T1000 (cell line): ENCODE measurements at places on chromosomes 3 and 15.

DNA sequence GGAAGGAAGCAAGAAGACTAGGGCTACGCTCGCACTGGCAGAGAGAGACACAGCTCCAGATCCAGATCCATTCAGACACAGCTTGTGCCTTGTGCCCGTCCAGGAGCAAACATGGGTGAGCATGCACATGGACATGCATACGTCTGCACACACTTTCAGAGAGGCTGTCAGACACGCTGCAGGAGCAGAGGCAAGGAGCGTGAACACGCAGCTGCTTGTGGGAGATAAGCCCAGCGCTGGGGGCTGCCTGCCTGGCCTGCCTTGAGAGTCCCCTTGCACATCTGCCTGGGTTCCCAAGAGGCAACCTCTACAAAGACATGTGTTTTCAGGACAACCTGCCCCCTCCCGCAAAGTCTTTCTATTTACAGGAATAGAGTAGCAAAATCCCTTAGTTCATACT lies 13.6 kb upstream of the BAHD1 start:
- no peak for DNase-seq

GRCh38 chr3:15319575-15319974 lies 12.8 kb downstream of the SH3BP5 start:
- DNase-seq: no peak

- DNase-seq: no peak
Observed at GRCh38 chr3:71498543-71498942, 85.0 kb downstream of the FOXP1 start.

- no peak for DNase-seq
Observed at GRCh38 chr3:30549600-30549999, 56.8 kb upstream of the TGFBR2 start.

GRCh38 chr3:41893977-41894376 lies 67.9 kb downstream of the ULK4 start:
- no peak for DNase-seq
